ENCODE measurements at places on chromosomes 5 and 9.
A peak's percentile ranks its signal among the peaks of the same experiment; 100 is the strongest.

DNA sequence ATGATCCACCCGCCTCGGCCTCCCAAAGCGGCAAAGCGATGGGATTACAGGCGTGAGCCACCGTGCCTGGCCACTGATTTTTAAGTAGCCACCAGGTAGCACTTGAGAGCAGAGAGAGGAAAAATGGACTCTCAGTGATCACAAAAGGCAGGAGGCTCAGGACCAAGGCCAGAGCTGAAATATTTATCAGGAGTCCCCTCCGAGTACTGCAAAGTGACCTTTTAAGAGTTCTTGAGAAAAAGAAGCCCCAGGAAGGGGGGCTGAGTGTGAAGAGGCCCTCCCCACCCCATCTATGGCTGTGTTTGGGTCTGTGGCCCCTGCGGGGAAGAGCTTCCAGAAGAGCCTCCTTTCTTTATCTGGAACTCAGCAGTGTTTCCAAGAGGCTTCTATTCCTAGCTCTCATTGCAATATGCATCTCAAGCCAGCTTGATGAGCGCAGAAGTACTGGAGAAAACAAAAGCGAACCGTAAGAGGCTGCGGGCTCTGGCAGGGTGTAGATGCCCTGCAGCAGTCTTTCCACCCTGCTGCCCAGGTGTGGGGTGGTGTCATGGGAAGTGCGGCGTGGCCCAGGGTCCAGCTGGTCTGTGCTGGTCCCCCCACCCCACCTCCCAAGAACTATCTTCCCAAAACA, 75.5 kb upstream of the CDK20 start:
- no peak for DNase-seq

- DNase-seq: no peak
Observed at GRCh38 chr9:27388150-27388549, 91.2 kb upstream of the EQTN start.

DNA sequence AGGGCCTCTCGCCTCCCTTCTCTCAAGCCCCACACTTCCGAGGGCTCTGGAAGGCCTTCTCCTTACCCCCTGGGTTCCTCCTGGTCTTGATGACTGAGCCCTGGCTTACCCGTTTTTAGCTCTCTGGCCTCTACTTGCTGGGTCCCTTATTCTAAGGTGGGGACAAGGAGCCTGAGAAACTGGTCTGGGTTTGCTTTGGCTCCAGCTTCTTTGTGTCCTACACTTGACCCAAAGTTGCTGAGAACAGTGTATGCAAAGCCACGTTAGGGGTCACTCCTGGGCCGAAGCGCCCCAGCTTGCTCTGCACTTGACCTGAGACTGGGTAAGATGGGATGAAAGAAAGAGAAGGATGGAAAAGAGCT, 788 bp downstream of the ZNF346 start:
- peak; percentile 8 for DNase-seq

- no peak for DNase-seq
Observed at GRCh38 chr9:135611142-135611874, 28.0 kb downstream of the GLT6D1 start.

- no peak for DNase-seq
Observed at GRCh38 chr9:125387861-125388524, 126.4 kb downstream of the GAPVD1 start.

DNA sequence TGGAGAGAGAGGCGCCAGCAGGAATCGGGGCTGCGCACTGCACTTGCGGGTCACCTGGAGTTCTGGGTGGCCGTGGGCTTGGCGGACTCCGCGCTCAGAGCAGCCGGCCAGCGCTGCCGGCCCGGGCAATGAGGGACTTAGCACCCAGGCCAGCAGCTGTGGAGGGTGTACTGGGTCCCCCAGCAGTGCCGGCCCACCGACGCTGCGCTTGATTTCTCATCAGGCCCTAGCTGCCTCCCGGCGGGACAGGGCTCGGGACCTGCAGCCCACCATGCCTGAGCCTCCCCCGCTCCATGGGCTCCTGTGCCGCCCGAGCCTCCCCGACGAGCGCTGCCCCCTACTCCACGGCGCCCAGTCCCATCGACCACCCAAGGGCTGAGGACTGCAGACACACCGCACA, 325.6 kb downstream of the ACTL7B start:
- DNase-seq: no peak

DNA sequence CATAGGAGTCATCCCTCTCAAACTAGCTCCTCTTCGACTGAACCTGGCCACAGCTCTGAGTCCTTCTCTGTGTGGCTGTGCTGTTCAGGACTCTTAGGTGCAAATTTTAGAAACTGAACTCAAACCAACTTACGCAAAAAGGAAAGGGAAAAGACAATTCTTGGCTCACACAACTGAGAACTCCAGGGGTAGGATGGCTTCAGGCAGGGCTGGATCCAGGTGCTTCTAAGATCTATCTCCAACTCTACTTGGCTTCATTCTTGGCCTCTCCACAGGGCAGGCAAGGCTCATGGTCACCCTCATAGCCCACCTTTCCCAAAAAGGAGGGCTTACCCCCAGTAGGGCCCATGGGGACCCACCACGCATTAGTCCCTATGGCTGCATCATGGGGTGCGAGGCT, 8.1 kb downstream of the ASS1 start:
- no peak for DNase-seq

GRCh38 chr9:3758816-3759576, 233.2 kb upstream of the RFX3 start:
- DNase-seq: peak; percentile 2

DNA sequence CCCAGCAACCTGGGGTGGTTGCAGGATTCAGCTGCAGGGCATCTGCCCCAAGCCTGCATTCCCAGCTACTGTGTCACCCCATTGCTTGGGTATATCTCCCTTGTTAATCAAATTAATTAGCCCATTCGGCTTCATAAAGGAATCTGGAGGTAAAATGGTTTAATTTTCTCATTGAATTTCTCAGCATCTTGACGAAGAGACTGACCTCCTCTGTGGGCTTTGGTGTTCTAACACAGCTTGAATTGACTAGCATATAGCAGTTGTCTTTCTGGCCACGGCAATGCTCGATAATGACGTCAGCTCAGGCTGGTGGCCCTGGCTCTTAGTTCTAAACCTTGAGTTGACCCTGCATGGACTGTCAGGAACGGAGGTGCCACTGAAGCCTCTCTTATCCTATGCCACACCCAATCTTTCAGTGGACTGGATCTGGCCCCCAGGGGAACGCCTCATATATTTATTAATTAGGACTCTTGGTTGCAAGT, 72.4 kb downstream of the MSX2 start:
- DNase-seq: no peak

DNA sequence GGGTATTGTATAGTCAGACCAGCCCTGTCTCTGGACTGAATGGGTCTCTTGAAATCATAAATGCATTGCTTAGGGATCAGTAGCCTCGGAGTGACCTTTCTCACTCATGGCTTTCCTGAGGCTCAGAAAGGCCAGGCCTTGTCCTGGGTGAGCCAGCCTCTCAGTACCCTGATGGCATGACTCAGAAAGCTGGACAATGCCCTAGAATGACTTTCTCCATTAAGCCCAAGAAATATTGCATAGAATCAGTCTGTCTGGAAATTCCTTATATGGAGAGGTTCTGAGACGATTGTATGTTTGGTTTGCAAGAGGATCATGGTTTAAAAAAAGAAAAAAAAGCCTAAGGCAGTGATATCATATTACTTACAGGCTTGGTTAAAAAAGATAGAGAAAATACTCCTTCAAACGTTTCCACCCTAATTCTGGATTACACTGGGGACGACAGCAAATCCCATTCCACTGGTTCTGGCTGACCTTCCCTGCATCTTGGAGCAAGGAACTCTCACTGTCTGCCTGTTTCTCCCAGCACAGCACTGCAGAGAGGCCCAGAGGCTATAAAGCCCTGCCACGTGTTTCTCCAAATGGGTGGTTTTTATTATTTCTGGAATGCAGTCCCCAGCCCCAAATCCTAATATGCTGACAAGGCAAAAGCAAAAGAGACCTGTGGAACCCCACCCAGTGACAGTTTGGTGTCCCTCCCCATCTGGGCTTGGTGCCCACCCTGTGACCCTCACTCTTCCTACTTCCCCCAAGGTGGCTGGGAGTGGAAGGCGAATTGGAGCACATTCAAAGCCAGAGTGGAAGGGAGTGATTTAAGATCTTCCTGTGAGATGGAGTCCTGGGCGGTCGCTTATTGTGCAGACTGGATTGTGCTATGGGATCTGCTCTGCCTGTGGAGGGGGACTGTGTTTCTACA, 34.4 kb downstream of the MAP1B start:
- no peak for DNase-seq

DNA sequence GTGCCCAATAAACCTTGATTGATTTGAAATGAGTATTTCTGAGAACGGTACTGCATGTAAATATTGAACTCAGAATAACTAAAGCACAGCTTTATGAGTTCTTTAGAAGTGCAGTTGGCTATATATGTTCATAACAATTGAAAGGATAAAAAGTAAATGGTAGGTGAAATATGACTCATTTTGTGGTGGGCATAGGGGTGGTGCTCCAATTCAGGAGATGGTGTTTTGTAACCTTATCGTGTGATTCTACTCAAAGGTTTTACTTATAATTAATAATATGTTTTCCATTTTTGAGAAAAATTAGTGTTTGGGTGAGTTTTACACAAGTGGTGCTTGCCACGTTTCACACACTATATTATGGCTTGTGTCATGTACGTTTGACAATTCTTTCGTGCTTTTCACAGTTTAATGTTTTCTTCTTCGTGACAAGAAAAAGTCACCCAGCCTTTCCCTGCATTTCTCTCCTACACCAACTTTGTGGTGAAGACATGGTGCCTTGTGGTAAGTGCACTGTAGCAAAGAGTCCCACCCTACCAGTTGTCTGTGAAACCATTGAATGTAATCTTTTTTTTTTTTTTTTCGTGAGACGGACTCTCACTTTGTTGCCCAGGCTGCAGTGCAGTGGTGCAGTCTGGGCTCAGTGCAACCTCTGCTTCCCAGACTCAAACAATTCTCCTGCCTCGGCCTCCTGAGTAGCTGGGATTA, 492.5 kb upstream of the SGCD start:
- peak; percentile 8 for DNase-seq

GRCh38 chr5:102801371-102801770, 46.3 kb downstream of the PAM start:
- DNase-seq: peak; percentile 57

- DNase-seq: no peak
Observed at GRCh38 chr9:24590432-24590831, 44.7 kb upstream of the IZUMO3 start.

- no peak for DNase-seq
Observed at GRCh38 chr9:26375448-26375847, 517.2 kb downstream of the CAAP1 start.

DNA sequence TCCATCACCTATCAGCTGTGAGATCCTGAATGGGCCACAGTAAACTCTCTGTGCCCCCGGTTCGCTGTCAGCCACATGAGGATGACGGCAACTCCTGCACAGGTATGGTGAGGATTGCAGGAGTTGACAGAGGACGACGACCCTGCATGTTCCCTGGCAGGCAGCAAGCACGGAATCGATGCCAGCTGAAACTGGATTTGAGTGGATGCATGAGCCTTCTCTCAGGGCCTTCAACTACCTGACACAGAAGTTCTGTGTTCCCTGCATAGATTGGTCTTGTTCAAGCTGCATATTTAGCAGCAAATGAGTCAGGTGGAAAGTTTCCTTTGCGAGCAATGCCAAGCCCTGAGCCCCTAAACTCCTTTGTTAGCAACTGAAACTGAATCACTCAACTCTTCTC, 69.6 kb upstream of the PTCH1 start:
- DNase-seq: no peak

- no peak for DNase-seq
Observed at GRCh38 chr5:38745836-38746732, 99.7 kb upstream of the OSMR start.

DNA sequence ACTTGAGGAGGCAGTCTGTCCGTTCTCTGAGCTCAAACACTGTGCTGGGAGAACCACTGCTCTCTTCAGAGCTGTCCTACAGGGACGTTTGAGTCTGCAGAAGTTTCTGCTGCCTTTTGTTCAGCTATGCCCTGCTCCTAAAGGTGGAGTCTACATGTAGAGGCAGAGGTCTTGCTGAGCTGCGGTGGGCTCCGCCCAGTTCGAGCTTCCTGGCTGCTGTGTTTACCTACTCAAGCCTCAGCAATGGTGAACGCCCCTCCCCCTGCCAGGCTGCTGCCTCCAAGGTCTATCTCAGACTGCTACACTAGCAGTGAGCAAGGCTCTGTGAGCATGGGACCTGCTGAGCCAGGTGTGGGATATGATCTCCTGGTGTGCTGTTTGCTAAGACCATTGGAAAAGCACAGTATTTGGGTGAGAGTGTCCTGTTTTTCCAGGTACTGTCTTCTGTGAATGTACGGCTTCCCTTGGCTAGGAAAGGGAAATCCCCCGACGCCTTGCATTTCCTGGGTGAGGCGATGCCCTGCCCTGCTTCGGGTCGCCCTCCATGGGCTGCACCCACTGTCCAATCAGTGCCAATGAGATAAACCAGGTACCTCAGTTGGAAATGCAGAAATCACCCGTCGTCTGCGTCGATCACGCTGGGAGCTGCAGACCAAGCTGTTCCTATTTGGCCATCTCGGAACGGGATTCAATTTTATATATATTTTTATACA, 58.5 kb downstream of the CNTRL start:
- DNase-seq: peak; percentile 79

DNA sequence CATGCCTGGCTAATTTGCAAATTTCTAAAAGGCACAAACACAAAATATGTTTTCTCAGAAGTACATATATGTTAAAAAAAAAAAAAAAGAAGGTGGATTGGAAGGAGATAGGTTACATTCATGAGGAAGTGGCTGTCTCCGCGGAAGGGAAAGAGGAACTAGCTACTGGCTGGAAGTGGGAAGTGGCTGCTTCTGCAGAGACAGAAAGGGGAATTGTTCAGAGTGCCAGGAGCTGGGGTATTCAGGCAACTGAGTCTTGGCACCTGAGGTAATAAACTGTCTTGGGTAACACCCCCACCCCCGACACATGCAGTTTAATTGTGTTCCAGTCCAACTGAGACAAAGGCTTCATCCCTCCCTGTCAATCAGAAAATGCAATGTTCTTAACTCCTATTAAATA, 45.6 kb downstream of the S1PR3 start:
- DNase-seq: peak; percentile 26
